ENCODE measurements at places on chromosomes 3 and 15.

DNA sequence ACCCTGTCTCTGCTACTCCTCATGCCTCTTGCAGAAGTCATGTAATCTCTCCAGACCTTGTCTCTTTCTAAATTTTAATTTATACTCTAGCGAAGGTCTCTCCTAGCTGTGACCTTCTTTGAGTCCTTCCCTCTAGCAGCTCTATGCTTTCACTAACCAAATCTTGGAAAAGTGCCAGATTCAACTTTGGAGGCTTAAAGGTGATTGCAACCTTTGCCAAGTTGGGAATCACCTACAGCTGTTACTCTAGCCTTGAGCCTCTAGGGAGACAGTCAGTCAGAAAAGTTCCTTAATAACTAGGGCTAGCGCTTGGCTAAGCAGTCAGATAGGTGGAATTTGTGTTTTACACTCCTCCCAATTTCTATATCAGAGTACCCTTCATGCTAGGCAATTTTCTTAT is 46.1 kb upstream of the ABI3BP start:
- DNase-seq: no peak

DNA sequence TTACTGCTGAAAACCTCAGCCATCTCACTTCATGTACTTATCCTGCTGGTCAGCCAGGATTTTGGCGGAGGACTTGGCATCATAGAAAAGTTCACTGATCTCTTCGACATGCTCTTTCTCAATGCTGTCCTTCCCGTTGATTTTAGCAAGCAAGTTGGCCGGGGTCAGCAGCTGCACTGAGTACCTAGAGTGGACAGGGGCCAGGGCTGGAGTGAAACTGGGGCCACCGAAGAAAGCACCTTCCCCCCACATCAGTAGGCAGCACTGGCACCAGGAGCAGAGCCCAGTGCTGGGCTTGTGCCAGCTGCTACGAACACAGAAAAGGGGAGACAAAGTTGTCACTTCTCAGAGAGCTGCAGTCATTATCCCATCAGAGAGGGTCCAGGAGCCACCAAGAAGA is 29.0 kb downstream of the SEC61A1 start:
- DNase-seq: no peak

GRCh38 chr3:186532598-186533072 is 11.5 kb downstream of the CRYGS start:
- DNase-seq: no peak

- DNase-seq: no peak
Measured at GRCh38 chr3:152258448-152259393, 10.0 kb upstream of the MBNL1 start.

DNA sequence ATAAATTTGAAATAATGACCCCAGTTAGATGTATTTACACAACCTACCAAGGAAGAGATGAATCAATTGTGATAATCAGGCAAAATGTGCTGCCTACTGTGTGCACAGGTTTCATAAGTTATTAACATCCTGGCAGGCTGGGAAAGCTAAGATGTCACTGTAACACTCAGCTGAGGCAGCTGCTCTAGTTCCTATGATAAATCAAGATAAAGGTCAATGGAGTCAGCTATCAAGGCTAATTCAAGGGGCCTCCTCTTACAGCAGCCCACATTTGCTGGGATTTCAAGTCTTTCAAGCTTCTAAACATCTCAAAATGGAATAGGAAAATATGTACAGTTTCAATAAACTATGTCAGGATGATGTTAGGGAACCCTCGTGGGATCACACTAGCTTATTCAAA is 70.7 kb upstream of the PYGO1 start:
- DNase-seq: no peak

- no peak for DNase-seq
Measured at GRCh38 chr3:57757642-57758297, 1.7 kb downstream of the SLMAP start.

GRCh38 chr3:42680806-42681205 is 4.5 kb upstream of the KLHL40 start:
- no peak for DNase-seq

DNA sequence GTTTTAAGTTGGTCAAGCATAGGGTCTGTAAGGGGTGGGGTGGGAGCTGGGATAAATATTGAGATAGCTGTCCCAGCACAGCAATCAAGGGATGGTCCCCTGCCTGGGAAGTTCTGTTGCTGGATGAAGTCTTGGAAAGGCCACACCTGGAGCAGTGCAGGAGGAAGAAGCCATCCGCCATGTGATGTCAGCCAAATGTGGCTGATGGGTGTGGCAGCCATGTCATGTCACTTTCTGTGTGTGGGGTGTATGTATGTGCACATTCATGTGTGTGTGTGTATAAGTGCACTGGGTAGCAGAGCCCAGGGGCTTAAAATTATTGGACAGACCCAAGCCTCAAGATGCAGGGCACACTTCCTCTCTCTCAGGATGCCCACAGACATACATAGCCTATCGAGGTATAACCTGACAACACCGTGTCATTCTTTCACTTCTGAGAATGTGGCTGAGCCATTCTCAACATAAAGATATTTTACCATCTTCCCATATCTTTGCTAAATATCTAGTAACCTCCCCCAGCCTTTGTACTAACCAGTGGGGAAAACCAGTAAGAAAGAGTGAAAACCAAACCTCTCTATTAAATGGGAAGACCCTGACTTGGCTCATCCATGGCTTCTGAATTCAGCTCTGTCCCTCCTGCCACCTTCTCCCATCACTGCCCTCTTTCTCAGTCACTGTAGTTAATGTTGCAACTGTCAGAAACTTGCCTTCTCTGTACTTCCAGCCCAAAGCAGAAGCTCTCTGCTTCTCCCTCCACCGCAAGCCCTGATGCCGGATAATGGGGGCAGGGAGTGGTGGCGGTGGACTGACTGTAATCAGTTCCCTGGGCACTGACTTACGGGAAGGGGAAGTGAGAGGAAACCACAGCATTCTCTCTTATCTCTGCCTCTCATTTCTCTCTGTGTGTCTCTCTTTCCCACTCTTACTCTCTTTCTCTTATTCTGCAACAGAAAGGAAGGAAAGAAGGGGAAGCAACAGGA is 11.2 kb downstream of the TNFSF10 start:
- DNase-seq: no peak

DNA sequence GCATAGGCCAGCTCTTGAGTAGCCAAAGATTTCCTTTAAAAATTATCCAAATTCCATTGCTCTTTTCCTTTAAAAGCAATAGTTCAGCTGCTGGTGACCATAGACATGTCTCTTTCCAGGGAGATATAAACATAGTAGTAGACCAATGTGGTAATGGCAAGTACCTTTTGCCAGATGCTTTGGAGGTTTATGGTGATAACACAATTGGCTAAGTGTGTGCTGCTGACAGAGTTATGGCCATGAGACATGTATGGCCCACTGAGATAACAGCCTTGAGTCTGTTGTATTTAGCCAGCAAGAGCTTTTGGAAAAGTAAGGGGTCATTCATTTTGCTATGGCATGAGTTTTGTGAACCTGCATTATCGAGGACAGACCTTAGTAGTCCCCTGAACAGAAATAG is 1146.8 kb downstream of the TUSC7 start:
- no peak for DNase-seq

DNA sequence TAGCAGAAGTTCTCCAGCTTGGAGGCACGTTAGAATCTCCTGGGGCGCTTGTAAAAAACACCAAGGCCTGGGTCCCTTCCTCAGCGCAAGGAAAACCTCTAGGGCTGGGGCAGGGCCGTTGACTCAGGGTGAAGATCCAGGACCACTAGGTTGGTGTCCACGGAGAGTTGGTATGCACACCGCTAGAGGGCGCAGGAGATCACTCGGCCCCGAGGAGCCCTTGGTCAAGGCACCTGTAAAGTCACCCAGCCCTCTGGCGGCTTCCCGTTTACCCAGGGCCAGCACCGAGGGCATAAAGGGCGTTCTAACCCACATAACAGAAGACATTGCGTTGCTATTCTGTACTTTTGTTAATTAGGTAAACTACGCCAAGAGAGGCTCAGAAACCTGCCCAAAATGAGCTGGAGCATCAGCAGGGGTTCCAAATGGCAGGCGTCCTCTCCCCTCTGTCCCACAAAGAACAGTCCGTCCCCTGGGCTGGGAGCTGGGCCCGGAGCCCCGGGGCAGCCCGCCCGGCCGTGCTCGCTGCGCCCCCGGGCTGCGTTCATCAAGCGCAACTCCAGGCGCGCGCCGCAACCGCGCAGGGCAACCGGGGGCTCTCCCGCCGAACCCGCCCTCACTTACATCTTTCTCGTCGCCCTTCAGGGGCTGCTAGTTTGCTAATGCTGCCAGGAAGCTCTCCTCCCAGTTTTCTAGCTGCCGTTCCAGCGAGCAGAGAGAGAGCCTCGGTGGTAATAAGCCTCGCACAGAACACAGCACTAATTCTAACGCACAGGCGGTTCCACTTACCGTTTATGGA is 332.1 kb downstream of the ARRDC4 start:
- no peak for DNase-seq

DNA sequence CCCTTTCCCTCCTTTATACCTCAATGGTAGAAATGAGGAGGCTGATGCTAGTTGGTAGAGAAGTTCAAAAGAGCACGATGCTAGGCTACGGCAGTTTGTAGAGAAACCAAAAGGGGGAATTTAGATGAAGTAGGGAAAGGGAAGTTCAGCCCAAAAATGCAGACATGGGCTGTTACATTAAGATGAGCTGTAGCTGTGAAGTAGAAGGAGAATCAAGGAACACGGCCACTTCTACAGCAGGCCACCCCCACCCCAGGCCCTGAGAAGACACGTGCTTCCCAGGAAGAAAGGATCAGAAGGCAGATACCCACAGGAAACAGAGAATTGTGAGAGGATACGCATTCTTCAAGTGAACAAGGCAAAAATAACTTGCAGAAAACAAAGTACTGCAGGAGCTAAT is 2.1 kb upstream of the PARP14 start:
- DNase-seq: no peak

DNA sequence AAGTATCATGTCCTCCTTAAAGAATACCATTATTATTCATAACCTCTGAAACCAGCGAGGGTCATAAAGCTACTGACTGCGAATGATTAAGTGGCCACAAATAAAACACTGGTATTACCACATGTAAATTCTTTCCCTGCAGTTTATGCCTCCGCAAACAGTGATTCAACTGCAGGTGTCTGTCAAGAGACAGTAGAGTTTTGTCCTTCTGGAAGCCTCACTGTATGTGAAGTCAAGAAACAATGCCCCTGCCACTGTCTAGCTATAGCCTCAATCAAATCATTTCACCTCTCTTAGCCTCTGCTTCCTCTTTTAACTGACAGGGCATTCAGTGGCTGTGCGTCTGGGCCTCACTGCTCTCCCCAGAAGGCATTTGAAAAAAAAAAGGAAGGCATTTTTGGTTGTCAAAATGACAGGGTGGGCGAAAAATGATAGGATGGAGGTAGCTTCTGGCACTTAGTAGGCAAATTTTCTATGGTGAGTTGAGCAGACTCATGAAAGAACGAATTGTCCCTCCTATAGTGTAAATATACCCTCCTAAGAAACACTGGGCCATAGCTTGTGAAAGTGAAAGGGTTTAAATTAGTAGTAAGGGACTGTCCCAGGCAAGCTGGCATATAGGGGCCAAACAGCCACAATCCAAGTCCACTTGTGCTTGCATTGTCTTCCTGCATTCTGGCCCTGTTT is 66.7 kb downstream of the FILIP1L start:
- no peak for DNase-seq

- DNase-seq: no peak
Measured at GRCh38 chr3:79551997-79552396, 215.8 kb downstream of the ROBO1 start.

GRCh38 chr3:6039971-6040370 is 820.9 kb upstream of the GRM7 start:
- no peak for DNase-seq

GRCh38 chr3:47250309-47251060 is 32.1 kb downstream of the KIF9 start:
- peak; percentile 18 for DNase-seq

DNA sequence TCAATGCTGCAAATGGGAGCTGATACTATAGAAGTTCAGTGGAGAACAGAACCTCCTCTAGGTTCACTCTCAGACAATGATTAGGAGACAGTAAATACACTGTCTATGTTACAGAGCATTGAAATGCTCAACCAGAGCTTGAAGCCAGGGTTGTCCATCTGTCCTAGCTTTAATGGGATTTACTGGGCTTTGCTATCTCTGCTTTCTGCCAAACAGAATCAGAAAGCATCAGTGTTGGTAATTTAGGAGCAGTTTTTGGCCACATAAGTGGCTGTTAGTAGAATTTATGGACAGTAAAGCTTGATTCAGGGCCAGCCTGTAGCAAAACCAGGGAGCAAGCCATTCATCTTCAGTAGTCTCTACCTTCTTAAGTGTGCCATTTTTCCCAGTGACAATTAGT is 396.3 kb downstream of the LSAMP start:
- DNase-seq: no peak

DNA sequence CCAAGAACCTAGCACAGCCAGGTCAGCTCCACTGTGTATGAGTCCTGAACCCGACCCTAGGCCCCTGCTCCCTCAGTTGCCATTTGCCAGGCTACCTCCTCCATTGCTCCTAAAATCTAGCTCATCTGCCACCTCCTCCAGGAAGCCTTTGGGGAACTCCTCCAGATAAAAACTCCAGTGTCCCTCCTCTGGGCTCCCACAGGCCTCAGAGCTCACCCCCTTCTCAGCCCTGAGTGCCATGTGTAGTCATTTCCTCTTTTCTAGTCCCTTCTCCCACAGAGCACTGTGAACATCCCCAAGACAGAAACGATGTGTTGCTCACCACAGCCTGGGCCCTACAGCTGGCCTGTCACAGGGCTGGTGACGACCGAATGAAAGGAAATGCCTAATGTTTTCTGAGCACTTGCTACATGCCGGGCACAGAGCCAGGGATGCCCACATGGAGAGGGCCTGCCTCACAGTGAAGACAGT is 61.0 kb downstream of the IQSEC1 start:
- DNase-seq: no peak

DNA sequence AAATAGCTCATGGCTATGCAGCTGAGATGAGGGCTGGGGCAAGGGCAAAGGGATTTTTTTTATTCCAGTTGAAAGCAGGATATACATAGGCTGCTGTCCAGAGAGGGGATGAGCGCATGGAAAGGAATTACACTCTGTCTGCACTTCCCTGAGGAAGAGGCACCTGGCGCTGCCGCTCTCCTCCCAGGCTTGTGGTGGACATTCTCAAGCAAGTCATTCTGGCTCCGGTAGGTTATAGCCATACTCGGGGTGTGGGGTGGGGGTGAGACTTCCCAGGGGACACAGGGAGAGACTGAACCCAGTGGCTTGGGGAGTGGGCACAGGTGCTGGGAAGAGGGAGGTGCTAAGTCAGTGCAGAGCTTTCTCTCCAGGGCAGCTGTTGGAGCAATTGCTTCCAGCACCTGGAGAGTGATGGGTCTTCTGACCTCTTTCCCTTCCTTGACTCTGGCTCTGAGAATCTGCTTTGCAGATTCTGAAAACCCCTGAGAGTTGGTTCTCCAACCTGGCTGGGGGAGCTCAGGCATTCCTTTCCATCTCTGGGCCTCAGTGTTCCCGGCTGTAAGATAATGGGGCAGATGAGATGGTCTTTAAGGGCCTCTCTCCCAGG is 24.3 kb downstream of the CYP8B1 start:
- no peak for DNase-seq

DNA sequence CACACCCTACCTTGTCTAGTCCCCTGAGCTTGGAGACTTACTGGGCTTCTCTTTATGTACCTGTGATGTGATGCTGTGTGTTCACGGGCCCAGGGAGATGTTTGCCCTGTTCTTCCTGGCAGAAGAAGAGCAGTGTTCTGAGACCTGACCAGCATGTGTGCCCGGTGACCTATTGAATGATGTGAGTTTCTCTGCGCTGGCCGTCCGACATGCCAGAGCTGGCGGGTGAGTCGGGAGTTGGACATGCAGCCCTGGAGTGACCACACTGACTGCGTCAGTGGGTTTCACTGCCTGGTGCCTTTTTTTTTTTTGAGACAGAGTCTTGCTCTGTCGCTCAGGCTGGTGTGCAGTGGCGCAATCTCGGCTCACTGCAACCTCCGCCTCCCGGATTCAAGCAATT is 42.3 kb downstream of the CGNL1 start:
- no peak for DNase-seq

GRCh38 chr15:73985101-73985873 is 6.8 kb downstream of the STOML1 start:
- DNase-seq: no peak
